Right ventricle myocardium superior (tissue), 1 donor: ENCODE measurements at places on chromosomes 5 and 9. TPM values are rescaled to one million over a fixed set of nuclear protein-coding genes. Genes with fewer than 3 reads are reported as not detected.

The NACC2 gene
- total RNA-seq: 30.8 TPM

The PHAX gene
- total RNA-seq: 27.7 TPM

The CDK9 gene
- total RNA-seq: 44.4 TPM

DNA sequence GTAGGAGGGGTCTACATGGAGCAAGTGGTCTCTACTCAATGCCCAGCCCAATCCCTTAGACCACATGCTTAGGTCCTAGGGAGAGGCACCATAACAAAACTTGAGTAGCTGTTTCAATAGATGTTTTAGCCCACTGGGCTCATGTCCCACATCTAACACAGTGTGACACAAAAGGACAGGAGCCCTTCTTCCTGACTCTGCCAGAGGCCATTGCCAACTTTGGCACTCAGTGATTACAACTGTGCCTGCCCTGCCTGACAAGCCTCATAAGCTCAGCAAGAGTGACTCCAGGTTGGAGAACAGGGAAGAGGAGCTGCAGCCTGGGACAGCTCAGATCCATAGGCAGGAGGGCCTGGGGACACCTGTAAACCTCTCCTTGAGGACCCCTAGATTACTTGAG, 230.8 kb downstream of the ENC1 start:
- no peak for DNase-seq

GRCh38 chr5:68074633-68075032, 140.9 kb upstream of the PIK3R1 start:
- no peak for DNase-seq
